ENCODE measurements at places on chromosomes 12 and 14.
A peak's percentile ranks its signal among the peaks of the same experiment; 100 is the strongest.

DNA sequence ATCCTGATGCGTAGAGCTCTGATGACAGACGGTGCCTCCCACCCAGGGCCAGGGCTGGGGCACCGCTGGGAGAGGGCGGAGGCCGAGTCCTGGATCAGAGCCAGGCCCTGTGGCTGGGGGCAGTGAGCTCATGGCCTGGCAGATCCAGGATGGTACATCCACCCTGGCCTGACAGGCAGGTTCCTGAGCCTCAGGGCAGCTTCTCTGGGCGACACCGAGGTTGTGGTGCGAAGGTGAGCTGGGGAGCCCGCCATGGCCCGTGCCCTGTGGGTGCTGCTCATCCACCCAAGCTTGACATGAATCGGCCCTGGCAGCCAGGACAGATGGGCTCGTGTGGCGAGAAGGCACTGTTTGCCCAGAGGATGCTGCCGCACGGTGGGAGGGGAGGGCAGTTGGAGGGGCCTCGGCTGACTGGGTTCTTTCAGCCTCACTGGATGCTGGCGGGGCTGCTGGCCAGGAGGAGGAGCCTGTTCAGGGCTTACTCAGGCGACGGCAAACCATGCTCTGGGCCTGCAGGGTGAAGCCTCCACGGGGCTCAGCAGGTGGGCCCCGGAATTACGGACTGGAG, 16.6 kb downstream of the LRTM2 start:
- DNase-seq: no peak

DNA sequence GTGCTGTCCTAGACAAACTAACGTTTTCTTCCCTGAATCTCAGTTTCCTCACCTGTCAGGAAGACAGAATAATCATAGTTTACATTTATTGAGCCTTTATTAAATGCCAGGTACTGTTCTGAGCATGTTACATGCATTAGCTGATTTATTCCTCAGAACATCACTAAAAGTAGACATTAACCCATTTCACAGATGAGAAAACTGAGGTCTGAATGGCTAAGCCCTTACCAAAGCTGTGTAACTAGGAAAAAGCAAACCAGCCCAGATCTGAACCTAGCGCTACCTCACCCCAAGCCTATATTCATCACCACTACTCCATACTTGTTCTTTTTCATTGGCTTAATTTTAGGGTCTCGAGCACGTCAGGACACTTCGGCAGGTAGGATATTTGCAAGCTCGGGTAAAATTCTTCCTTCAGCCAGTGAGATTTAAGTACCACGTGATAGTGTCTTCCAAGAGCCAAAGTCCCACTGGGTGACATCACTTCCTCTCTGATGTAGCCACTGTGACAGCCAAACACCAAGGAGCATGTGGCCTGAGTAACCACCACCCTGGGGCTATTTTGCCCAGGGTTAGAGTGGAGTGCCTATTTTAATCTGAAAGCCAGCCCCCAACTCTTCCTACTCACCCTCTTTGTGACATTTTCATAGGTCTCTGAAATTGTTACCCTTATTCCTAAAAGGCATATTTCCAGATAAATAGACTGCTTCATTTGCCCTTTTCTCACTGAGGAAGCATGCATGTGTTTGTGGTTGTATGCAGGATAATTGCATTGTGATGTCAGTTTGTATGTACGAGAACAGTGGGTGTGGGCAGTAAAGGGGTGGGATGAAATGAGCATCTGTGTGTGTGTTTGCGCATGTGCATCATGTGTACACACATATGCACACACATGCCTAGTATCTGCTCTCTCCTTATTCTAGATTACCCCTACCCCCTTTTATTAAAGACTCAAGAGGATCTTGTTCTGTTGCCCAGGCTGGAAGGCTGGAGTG, 62.2 kb upstream of the WSCD2 start:
- DNase-seq: no peak

GRCh38 chr14:35988972-35989690, 163.0 kb downstream of the BRMS1L start:
- DNase-seq: no peak

- DNase-seq: no peak
Observed at GRCh38 chr12:58367041-58367440, 425.7 kb downstream of the ATP23 start.

DNA sequence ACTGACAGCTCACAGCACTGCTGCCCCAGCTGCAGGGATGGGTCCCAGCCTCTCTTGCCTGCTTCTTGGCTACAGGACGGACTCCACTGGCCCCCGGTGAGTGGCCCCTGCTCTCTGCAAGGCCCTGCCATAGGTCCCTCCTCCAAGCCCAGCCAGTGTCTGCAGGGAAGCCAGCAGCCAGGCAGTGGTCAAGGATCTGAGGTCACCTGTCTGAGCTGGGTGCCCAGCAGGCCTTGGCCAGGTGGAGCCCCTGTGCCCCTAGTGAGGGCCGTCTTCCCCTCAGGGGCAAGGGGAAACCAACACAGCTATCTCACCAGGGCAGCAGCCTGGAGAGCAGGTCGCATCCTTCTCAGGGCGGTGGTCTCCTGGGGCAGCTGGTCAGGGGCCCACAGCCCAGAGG, 13.2 kb downstream of the XRCC3 start:
- no peak for DNase-seq

GRCh38 chr12:53963434-53964314, 9.0 kb downstream of the HOXC12 start:
- DNase-seq: no peak

DNA sequence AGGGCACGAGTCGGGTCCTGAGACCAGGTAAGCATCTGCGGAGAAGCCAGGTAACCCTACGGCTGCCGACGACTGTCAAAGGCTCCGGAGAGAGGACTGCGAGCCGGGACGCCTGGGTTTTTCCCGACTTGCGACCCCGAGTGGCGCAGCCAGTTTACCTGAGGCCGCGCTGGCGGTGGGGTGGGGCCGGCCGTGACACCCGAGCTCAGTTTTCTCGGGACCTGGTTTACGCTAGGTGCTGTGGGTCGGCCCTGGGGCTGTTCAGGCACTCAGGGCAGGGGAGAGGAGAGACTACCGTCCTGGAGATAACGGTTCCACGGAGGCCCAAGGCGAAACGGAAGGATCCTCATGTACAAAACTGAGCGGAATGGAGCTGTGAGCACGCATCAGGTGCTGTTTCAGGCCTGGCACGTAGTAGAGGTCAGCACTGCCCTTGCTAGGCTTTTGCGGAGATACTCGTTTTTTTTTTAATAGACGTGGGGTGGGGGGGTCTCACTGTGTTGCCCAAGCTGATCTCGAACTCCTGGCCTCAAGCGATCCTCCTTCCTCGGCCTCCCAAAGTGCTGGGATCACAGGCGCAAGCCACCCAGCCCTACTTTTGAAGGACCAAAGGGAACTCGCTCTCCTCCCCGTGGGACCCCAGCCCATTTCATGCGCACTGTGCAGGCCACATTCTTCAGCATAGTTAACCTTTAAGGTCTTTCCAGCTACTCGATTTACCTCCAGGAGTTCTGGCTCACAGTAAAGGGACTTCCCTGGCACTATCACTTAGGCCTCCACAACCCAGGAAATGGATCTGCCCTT, 471 bp downstream of the MTRFR start:
- DNase-seq: peak; percentile 27

DNA sequence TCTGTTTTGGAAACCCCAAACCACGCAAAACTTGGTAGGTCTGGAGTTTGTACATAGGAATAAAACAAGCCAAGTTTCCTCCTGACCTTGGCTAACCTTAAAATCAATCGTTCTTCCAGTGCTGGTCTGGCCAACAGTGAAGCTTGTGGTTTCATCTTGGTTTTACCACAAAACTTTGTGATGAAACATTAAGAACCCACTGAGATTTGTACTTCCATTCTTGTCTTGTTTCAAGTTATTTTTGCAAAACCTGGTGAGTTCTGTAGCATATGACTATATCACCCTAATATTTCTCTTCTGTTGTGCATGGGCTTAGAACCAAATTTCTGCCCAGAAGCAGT, 26.4 kb downstream of the SIX1 start:
- no peak for DNase-seq

- no peak for DNase-seq
Observed at GRCh38 chr14:104181761-104182530, 43.6 kb downstream of the KIF26A start.

- no peak for DNase-seq
Observed at GRCh38 chr12:15481846-15482245, 159.5 kb downstream of the PTPRO start.

DNA sequence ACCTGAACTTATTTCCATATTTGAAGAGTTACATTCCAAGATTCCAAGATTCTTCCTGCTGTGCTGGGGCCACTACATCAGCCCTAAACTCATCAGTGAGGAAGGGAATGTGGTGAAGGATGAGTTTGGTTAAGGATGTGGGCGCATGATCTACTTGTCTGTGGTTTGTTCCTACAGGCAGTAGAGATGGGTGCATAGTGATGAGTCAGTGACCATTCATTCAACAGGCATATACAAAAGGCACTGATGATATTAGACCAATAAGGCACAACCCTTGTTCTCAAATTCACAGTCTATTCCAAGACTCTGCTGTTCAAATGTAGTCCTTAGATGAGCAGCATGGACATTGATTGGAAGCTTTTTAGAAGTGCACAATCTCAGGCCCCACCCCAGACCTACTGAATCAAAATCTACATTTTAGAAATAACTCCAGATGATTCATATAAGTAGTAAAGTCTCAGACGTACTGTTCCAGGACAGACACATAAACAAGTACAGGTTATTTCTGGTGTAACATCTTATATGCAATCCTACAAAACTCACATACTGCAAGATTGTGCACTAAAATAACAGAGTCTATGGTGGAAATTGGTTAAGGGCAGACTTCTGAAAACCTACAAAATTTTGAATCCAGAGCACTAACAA, 47.7 kb upstream of the MAP3K9 start:
- DNase-seq: peak; percentile 22

- DNase-seq: no peak
Observed at GRCh38 chr12:92341065-92341668, 195.5 kb upstream of the BTG1 start.

DNA sequence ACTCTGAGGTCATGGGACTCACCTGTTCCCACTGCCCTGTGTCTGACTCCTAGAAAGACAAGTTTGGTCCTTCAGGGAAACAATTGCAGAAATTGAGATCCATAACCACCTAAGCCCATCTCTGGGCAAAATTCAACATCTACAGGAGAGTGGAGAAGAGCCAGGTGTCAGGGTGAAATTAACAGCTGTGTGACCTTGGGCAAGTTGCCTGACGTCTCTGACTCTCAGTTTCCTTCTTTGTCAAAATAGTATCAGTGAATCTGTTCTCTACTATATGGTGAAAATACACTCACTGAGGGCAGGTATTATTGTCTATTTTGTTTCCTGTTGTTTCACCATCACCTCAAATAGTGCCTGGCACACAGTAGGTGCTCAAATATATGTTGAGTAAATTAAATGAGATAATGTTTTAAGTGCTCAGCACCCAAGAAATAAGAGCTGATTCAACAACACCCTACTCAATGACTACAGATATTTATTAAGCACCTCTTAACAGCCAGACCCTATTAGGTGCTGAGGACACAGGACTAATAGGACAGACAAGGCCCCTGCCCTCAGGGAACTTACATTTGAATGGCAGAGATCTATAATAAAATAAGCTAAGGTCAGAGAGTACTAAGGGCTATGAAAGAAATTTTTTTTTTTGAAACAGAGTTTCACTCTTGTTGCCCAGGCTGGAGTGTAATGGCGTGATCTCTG, 14.2 kb upstream of the IFT81 start:
- DNase-seq: no peak

- no peak for DNase-seq
Observed at GRCh38 chr12:77323788-77324415, 258.5 kb upstream of the E2F7 start.

GRCh38 chr14:60420050-60420449, 65.8 kb downstream of the C14orf39 start:
- DNase-seq: no peak

- peak; percentile 55 for DNase-seq
Observed at GRCh38 chr12:9064201-9064814, 51.4 kb downstream of the A2M start.

GRCh38 chr14:58243790-58244555, 670 bp upstream of the PSMA3 start:
- DNase-seq: no peak

DNA sequence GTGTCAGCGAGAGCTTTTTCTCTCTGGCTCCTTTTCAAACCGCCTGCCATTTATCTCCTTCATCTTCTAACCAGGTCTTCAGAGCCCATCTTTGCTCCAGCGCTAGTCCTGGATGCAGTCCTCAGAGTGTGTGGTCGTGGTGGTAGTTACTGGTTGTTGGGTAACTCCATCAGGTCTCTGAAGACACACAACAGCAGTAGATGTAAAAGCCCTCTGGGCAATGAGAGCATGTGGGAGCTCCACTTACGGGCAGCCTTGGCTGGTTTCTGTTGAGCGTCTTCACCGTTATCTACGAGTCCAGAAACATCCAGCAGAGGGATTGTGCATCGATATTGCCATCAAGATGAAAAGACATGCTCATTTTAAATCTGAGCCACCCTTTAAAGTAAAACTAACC, 61.2 kb downstream of the FBXL14 start:
- peak; percentile 17 for DNase-seq

GRCh38 chr14:60134702-60135101, 30.5 kb downstream of the DHRS7 start:
- no peak for DNase-seq
